ENCODE measurements at places on chromosomes 12 and 14. TPM values are rescaled to one million over a fixed set of nuclear protein-coding genes. Genes with fewer than 3 reads are reported as not detected.

The NINJ2 gene
- total RNA-seq: 1.4 TPM

The SMOC1 gene
- total RNA-seq: 8.8 TPM

DNA sequence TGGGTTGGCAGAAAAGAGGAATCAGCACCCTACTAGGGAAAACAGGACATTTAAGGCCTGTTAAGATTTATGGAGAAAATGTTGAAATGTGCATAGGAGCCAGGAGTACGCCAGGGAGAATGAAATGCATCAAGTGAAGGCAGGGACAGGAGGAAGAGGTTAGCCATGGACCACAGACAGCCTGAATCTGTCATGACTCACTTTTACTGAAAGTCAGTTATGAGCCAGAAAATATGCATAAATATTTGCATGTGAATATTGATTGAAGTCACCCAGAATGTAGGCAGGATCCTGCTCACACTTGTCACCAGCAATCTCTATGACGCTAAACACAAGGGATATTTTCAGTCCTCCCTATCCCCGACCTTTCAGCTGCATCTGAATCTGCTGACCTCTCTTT is 25.1 kb upstream of the CDK17 start:
- DNase-seq: no peak

The SLC2A14 gene
- total RNA-seq: 6.2 TPM

DNA sequence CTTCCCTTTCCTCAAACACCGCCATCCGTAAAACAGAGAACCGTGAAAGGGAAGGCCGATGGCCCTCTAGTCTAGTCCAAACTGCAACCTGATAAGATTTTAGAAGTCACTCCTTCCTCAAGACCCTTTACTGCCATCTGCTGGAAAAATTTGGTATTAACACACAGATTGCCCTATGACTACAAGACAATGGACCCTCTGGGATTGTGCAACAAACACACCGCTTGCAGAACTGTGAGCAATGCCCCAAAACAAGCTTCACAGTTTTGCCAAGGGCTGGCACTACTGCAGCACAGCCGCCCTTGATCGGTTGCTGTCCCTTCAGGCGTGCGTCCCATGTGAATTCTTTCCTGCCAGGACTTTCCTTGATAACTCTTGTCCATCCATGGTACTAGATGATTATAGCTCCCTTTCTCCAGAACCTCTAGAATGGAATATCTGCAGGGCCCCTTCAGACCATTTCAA is 23.1 kb downstream of the LLPH start:
- DNase-seq: peak; percentile 74

- DNase-seq: peak; percentile 36
These were observed 1.0 kb downstream of the ELK3 start for GRCh38 chr12:96194971-96195844.

GRCh38 chr14:80692903-80693302 is 248.6 kb downstream of the CEP128 start:
- no peak for DNase-seq

GRCh38 chr12:31362115-31362758 is 36.3 kb upstream of the SINHCAF start:
- no peak for DNase-seq

DNA sequence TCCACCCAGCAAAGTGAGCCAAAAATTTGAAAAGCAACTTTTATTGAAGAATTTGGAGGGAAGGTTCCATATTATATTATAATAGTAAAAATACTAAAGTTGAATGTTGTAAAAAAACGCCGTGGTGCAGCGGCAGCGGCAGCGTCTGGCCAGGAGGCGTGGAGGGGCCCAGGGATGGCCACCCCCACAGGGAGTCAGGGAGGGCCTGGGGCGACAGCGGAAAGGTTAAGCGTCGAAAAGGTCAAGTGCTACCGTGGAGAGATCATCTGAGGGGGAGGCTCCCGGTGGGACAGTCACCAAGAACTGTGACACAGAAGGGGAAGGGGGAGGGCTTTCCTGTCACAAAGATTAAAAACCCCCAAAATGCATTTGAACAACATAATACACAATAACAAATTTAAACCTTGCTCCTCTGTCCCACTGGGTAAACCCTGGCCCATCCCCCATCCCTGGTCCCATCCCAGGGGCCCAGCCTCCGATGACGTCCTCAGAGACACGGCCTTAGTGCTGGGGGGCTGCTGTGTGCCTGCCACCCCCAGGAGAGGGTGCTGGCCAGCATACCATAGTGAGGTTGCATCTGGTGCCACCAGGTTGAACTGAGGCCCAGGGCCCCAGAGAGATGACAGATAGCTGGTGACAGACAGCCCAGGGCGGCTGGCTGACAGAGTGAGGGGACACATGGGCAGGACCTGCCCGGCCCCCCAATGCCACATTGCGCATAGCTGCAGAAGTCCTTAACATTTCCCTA is 16.6 kb downstream of the SIVA1 start:
- no peak for DNase-seq

GRCh38 chr12:53657041-53657440 is 18.8 kb downstream of the ATP5MC2 start:
- no peak for DNase-seq

DNA sequence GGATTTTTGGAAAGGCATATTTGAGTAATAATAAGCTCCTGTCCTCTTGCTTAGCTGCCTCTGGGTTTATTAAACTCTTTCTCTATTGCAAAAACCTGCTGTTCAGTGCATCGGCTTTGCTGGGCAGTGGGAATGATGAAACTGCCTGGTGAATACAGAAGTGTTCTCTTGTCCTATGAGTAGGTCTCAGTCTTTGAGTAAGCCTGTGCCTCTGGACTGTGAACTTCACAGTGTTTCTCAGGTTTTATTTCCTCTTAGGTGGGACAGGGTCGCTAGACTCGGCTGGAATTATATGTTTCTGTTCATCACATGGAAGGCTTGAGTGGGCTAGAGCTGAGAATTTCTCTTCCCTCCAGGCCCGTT is 46.4 kb downstream of the CRADD start:
- DNase-seq: no peak

GRCh38 chr14:23296012-23296777 is 6.5 kb downstream of the PPP1R3E start:
- no peak for DNase-seq

- no peak for DNase-seq
These were observed 12.5 kb upstream of the GALNT6 start for GRCh38 chr12:51403681-51404136.

- DNase-seq: no peak
These were observed 7.3 kb upstream of the GALNT9 start for GRCh38 chr12:132336451-132337413.

The GPATCH2L gene
- total RNA-seq: 16.8 TPM

The CYP27B1 gene
- total RNA-seq: 3.7 TPM

DNA sequence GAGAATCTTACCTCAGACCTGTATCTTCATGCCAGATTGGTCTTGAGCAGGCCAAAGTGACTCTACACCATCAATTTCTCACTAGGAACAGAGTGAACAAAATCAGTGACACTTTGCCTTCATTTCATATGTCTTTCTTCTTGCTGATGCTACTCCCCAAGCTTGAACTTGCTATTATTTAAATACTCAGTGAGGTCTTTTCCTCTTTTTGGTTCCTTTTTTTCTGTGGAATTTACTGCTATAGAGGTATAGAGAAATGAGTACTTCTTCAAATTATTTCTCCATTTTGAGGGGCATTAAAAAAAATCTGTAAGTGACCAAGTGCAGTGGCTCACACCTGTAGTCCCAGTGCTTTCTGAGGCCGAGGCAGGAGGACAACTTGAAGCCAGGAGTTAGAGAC is at the start of gene GPR33:
Gene GPR33, minus strand, starts transcription at position 154 of the 400 bp plus-strand sequence. CDS start 4,074 bp downstream, outside the sequence.
- DNase-seq: no peak

The VDR gene
- total RNA-seq: 5.5 TPM

GRCh38 chr12:90712671-90713070 is 242.3 kb downstream of the CCER1 start:
- no peak for DNase-seq

The KLHDC1 gene
- 4.3 TPM for total RNA-seq

The NRL gene
- 1.2 TPM for total RNA-seq

- no peak for DNase-seq
These were observed 712.6 kb downstream of the SLC16A7 start for GRCh38 chr12:60308366-60308991.

GRCh38 chr12:95298916-95299315 is 81.3 kb downstream of the VEZT start:
- DNase-seq: no peak

The TPH2 gene
- not detected for total RNA-seq

The PPHLN1 gene
- total RNA-seq: 12.8 TPM

The STX2 gene
- total RNA-seq: 7.5 TPM

DNA sequence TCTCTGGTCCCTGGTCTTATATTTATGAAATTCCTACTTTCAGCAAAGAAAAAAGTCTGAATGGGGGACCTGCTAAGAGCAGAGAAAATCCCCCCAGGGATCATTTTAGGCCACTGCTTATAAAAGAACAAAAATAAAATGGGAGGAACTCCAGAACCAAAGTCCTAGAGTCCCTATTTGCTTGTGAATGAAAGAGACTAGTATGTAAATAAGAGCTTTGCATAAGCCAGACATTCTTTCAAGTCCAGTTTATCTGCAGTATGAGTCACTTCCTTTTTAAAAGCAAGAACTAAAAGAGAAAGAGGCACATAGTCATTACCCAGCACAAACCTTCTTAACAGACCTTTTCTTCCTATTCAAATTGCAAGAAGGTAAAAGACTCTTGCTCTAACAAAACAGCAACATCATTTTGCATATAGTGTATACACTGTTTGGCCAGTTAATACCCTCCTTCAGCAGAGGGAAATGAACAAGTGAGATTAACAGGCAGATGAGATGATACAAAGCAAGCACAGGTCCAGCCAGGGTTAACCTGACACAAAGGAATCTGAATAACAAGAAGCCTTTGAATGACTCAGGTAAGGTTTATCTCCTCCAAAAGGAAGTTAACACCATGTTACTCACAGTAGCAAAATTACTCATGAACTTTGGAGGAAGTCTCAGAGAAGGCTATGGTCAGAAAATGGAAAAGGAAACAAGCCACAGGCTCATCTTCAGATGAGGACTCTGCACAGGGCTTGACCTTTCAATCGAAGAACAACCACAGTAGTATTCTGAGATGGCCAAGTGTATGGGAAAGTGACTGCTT is 87.3 kb downstream of the PHLDA1 start:
- DNase-seq: no peak

DNA sequence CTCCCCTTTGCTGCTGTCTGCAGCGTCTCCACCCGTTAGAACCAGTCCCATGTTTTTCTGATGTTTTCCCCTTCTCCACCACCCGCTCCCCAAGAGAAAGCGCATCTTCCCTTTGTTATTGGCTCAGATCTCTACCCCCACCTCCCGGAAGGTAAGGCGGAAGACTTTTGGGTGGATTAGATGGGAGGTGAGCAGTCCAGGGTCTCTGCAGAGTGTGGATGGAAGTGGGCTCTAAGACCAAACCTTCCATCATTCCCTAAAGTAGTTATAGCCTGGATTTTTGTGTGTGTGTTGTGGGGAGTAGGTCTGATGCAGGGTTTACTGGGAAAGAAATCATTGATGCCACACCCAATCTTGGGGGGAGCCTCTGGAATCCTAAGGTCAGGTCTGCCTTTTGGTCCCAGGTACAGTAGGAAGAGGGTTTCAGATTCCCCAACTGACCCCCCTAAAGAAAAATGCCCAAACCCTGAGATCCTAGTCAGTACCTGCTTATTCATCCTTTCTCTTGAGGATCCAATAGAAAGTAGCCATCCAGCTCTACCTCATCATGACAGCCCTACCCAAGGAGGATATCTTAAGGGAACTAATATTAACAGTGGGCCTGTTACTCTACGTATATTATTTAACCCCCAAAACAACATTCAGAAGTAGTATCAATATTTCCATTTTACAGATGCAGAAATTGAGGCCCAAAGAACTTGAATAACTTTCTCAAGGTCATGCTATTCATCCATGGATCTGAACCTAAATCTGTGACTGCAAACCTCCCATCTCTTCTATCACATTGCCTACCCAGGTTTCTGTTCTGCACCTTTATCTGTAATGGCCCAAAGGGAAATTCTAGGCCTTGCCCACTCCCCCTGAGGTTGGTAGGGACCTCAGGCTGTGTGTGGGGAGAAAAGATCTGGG is 1.1 kb downstream of the KIF5A start:
- DNase-seq: no peak

The NR1H4 gene
- total RNA-seq: 9.2 TPM

GRCh38 chr12:106987846-106988245 is 900 bp upstream of the MTERF2 start:
- DNase-seq: no peak

The KRT82 gene
- not detected for total RNA-seq

DNA sequence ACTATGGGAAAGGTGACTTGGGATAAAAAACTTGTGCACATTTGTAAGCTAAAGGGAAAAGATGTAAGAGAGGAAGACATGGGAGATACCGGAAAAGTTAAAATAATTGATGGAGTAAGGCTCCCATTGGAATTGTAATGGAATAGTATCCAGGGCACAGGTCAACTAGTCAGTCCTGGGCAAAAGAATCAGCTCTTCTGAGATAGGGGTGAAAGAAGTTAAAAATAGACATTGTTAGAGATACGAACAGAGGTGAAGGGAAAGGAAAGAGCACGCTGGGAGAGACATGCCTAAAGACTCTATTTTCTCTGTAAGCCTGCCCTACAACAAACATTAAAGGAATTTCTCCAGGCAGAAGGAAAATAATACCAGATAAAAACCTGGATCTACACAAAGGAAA is 101.6 kb downstream of the SLC41A2 start:
- no peak for DNase-seq

DNA sequence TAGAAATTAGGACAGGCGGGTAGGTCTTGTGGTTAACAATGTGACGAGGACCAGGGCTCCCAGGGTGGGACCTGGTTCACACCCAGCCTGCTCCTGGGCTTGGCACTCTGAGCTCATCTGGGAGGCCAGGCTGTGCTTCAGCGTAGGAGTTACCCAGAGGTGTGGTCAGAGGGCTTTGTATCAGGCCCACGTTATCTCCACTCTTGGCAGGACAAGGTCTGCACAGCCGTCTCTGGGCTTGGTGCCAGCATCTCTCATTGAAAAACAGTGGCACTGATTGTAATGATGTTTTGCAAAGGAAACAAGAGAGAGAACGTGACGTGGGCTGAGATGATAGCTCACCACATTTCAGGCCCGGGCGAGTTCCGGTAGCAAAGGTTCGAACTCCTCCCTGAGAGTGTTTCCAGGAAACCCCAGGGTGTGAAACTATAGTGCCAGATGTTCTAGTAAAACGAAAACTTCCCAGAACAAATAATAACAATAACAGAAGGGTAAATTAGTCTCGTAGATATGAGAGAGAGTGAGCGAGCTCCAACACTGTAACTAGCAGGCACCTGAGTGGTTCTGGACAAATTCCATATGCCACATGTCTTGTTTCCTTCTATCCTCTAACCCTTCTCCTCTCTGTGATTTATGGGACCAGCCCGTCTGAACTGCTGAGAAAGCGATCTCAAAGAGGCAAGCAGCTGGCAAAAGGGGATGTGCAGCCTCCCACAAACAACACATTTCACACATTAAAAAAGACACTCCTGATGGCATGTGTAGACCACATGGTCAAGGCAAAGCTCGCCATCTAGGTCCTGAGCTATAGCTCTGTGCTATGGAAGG is 227.3 kb downstream of the KTN1 start:
- DNase-seq: peak; percentile 91

The SUSD6 gene
- total RNA-seq: 41.9 TPM

The GLT8D2 gene
- 0.32 TPM for total RNA-seq

Measured in pancreas (tissue), 10 donors.